ENCODE measurements at places on chromosomes 4 and X.

DNA sequence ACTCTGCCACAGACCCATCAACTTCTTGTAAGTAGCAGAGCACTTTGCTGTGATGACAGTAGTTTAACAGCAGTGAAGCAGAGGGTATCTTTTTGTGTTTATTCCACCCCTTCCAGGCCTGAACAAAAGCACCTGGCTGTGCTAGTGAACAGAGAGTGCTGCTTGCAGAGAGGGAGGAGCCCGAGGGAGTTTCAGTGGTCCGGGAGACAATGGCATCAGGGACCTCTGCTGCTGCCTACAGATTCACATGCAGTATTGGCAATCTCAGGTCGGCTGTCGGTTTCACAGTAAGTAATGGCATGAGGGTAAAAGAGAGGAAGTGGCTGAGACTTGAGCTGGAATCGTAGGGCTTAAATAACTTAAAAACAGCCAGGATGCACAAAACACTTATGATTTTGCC is 755.8 kb downstream of the RPA4 start:
- DNase-seq, result peak; percentile 1

DNA sequence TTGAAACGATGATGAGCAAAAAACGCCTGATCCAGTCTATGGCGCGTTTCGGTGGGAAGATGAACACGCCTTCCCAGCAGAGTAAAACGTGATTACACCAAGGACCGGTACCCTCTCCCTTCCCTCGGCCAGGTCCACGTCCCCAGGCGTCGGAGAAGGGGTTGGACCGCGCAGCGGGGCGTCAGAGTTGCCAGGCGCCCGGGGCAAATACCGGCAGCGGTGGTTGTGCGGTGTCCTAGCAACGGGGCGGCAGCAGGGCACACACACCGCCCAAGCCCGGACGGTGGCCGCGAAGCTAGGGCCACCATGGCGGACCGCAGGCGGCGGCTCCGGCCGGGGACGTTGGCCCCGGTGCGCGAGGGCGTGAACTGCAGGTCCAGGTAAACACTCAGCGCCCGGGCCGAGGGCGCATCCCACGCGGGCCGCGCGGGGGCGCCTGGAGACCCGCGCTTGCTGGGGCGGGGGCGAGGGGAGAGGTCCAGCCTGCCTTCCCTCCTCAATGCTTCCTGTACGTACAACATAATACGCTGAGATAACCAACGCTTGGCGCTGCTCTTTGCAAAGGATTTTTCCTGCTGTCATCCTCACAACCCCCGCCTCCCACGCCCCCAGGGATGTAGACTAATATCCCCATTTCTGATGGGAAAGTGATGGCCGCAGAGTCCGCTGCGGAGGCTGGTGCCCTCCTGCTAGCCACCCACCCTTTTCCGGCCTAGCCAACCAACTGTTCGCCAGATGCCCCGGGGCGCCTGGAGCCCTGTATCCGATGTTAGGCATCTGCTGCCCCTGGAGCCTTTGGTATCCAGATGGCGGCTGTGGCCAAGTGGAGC is at the start of gene FAM47E:
FAM47E (plus strand) TSS at position 281 of the 830 bp plus-strand sequence; CDS start at position 307, 26 bp downstream.
- DNase-seq, result peak; percentile 31

GRCh38 chrX:19630776-19631707 is 115.7 kb upstream of the MAP3K15 start:
- no peak for DNase-seq

- DNase-seq, result no peak
Measured at GRCh38 chrX:12877386-12877785, 10.5 kb downstream of the TLR7 start.

DNA sequence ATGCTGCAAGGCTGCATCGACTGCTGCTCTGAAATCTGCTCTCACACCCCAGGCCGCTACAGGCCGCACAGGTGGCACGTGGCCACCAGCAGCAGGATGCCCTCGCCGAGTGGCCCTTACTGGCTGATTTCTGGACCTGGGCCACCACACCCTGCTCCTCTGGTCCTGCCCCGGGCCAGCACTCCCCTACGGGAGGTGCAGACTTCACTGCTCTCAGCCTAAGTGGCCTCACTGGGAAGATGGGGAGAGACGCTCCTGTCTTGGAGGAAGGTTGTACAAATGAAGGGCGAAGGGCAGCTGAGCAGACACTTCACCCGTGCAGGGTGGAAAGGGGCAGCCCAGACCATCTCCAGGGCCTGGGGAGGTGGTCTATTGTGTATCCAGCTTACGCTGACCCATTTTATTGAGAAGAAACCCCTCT is 72.5 kb downstream of the ACOX3 start:
- DNase-seq, result no peak

GRCh38 chr4:37697566-37697965 is 11.4 kb upstream of the RELL1 start:
- no peak for DNase-seq

Data from NCI-H2171 treated with DMSO at 0.1 percent for 48 hours (cell line).